ENCODE measurements at places on chromosomes 11 and 22.
A peak's percentile ranks its signal among the peaks of the same experiment; 100 is the strongest.

DNA sequence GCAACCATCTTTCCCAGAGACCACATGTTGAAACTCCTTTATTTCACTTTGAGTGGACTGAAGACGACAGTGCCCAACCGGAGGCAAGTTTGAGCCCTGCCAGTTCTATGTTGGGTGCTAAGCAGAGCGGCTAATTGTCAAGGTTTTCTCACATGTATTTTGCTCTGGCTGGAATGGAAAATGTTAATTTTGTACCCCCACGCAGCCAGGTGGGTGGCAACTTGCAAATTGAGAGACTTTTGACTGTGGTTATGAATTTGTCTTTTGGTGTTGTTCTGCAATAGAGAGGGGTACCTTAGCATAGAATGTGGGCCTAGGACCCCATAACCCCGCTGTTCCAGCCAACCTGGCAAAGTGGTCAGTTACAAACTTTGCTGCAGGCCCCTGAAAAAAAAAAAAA lies 42.5 kb upstream of the SLC5A12 start:
- DNase-seq, result no peak

- DNase-seq, result no peak
Measured at GRCh38 chr11:2102132-2102882, 36.9 kb downstream of the IGF2 start.

GRCh38 chr11:96481204-96481603 lies 91.4 kb downstream of the JRKL start:
- DNase-seq, result no peak

GRCh38 chr11:67437082-67437808 lies at the start of gene PTPRCAP:
Gene PTPRCAP, minus strand, starts transcription at chr11:67437682. Its CDS starts 63 bp downstream, at chr11:67437619.
- peak; percentile 91 for DNase-seq

DNA sequence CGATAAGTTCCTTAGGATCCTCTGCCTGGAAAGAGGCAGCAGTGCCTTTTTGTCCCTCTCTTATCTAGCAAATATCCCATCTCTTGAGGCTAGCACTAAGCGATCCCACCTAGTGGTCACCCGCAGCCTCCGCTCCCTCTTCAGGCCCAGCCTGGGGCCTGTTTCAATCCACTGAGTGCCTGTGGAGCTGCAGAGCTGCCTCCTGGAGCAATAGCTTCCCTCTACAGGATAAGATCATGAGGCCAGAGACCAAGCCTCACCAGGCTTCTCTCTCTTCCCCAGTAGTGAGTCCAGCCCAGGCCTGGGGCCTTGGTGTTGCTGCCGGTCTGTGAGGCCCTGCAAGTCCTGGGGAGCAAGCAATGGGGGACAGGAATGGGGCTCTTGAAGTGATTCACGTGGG lies 65.8 kb downstream of the SLC22A12 start:
- no peak for DNase-seq
